ENCODE measurements at places on chromosomes 12 and 14.

DNA sequence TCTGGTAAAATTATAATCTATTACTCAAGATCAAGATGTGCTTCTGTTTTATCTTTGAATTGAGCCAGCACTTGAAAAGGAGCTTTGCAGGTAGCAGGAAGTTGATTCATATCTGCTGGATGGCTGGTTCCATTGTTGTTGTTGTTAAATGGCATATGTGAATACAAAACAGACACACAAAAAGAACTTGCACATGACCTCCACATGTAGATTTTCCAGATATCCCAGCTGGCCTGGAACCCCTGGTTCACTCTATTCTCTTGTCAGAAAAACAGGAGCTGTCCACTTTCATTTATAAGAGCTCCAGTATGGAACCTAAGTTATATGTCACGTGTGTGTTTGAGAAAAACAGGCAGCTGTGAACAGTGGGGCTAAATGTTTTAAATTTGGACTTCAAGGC lies 273.9 kb downstream of the TMEM132D start:
- DNase-seq: no peak

- DNase-seq: no peak
These were observed 131.1 kb upstream of the SLC38A2 start for GRCh38 chr12:46503637-46504175.

GRCh38 chr14:42192738-42193653 lies 586.3 kb downstream of the LRFN5 start:
- no peak for DNase-seq

GRCh38 chr12:18955594-18955993 lies 173.9 kb upstream of the PLEKHA5 start:
- no peak for DNase-seq

DNA sequence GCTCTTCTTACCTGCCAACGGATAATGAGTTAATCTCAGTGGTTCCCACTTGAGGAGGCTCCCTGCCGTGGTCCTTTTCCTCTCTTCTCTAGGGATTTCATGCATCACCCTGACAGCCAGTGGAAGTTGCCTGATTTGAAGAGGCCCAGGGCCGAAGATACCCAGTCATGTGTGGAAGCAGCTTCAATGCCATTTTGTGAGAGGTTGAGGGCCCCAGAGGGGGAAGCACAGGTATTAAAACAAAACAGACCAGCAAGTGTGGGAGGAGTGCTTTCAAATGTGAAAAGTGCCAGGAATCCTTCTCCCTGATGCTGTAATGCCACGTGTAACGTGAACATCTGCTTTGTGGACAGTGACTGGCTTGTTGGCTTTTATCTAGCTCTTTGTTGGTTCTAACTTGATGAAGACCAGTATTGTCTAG lies 1.5 kb downstream of the TCP11L2 start:
- DNase-seq: no peak

- no peak for DNase-seq
These were observed 68.8 kb downstream of the DRAM1 start for GRCh38 chr12:101946233-101946611.

- peak; percentile 5 for DNase-seq
These were observed 104.0 kb upstream of the BCAT1 start for GRCh38 chr12:25052914-25053211.

DNA sequence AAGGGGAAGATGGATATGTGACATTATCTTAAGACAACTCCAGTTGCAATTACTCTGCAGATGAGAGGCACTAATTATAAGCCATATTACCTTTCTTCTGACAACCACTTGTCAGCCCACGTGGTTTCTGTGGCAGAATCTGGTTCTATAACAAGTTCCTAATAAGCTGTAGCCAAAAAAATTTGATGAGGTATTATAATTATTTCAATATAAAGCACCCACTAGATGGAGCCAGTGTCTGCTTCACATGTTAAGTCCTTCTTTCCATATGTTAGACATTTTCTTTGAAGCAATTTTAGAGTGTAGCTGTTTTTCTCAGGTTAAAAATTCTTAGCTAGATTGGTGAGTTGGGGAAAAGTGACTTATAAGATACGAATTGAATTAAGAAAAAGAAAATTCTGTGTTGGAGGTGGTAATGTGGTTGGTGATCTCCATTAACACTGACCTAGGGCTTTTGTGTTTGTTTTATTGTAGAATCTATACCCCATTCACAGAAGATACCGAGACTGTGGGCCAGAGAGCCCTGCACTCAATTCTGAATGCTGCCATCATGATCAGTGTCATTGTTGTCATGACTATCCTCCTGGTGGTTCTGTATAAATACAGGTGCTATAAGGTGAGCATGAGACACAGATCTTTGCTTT lies 36.9 kb downstream of the PSEN1 start:
- DNase-seq: no peak

GRCh38 chr14:94575730-94576585 lies 5.3 kb upstream of the SERPINA5 start:
- no peak for DNase-seq

- DNase-seq: no peak
These were observed 218.0 kb downstream of the ZFP36L1 start for GRCh38 chr14:68574906-68575305.

DNA sequence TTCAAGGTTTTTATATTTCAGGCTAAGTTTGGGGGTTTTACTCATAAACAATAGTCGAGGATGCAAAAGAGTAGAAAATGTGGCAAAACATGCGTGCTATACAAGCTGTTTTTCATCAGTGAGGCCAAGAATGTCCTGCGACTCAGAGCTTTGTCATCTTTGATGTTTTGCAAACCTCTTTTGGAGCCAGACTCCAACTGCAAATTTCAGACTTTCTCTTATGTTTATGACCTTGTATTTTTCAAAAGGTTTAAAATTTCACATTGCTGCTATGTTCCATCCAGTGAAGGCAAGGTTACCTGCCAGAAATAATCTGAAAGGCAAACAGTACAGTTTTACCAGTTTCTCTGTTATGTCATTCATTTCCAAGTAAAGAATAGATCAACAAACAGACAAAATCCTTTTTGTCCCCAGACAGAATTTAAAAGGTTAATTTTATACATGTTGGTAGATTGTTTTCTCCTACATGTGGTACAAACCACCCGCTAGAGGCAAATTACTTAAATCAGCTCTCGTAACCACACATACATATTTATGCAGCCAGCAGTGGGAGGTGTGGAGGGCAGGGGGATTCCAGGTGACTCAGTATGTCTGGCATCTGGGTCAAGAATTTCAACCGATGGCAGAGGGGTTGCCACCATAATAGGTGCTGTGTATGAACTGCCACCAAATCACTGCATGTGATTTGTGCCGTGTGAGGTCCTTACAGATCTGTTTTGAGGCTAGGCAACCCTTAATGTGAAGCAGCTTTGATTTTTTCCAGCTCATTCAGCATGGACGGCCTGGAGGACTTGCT lies 119.8 kb upstream of the CPM start:
- DNase-seq: no peak

DNA sequence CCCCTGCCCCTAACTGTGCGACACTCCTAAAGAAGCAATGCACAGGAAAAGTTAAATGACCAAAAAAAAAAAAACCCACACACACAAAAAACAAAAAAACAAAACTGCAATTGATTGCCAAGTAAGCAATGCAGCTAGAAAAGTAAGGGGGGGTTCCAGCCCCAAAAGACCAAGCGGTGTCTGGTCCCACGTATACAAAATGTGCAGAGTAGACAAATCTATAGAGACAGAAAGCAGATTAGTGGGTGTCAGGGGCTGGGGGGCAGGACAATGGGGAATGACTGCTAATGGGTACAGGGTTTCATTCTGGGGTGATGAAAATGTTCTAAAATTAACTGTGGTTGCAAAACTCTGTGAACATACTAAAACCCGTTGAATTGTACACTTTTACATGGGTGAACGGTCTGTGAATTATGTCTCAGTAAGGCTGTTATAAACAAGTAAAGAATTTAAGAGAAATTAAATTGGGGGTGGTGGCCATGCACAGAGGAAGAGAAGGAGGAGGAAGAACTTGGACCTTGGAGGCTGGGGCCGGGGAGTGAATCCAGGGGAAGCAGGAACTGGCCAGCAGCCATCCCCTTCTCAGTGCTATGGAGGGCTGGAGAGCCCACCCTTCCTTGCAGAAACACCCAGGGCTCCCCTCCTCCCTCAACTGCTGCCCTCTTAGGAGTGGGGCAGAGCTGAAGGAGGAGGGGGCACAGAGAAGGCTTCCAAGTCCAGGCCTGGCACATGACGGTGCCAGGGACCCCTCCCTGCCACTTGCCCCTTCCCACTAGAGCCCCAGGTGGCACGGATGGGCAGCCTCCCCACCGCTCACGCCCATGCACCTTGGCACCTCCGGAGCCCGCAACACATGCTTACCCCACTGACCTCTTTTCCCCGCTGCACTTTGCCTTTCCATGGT lies 45.4 kb downstream of the KDM2B start:
- no peak for DNase-seq

- no peak for DNase-seq
These were observed 215.3 kb downstream of the SEC23A start for GRCh38 chr14:38887696-38888095.

GRCh38 chr12:129337413-129337812 lies 484.1 kb downstream of the GLT1D1 start:
- no peak for DNase-seq

DNA sequence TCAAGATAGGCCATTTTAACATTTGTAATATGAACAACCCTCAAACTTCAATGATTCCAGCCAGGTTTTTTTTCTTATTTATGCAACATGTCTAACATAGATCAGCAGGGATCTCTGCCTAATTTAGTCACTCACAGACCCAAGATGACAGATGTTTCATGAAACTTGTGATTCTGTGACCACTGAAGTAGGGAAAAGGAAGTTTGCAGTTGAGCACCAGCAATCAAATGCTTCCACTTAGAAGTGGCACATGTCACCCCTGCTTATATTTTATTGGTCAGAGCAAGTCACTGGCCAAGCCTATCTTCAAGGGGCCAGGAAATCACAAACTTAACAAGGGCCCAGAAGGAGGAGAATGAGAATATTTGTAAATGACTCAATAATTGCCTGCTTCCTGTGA lies 150.6 kb downstream of the BCAT1 start:
- DNase-seq: no peak

DNA sequence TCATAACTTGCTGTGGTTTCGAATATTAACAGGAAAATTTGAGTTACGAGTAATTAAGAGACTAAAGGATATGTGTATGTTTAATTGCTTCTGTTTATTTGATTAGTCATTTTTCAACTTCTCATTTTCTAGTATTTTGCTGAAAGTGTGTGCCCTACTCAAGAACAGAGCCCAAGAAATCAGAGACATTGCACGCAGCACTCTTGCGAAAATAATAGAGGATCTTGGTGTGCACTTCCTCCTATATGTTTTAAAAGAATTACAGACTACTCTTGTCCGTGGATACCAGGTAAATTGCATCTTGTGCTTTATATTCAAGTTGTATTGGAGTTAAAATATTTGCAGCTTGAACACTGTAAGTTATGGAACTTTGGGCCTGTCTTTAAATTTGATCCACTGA lies 50.8 kb downstream of the ARL1 start:
- no peak for DNase-seq

DNA sequence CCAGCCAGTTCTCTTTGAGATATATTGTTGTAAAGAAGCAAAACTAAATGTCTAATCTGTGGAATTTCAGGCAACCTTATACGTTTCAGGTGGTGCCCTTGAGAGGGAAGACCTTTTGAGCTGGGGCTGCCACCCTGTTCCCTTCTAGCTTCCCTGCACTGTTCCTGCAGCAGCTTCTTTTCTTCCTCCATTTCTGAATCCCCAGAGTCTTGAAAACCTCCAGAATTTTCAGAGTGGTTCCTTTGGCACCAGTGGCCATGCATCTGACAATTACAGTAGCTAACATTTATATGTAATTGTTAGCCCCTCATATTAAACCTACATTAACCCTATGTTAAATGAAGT lies 271.3 kb downstream of the ZFP36L1 start:
- DNase-seq: no peak

- DNase-seq: no peak
These were observed 12.6 kb upstream of the SERPINA10 start for GRCh38 chr14:94305620-94306019.

GRCh38 chr12:94872971-94873733 lies 130.3 kb downstream of the NDUFA12 start:
- no peak for DNase-seq

DNA sequence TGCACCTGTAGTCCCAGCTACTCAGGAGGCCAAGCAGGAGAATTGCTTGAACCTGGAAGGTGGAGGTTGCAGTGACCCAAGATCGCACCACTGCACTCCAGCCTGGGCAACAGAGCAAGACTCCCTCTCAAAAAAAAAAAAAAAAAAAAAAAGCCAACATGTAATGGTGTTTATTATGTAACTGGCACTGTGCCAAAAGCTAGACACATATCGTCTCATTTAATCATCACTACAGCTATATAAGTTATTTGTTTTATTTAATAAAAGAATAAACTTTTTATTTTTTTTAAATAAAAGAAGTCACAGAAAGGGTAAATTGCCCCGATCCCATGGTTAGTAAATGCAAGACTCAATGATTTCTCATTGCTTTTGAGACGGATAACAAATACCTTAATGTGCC lies 76.9 kb downstream of the PTCSC3 start:
- DNase-seq: no peak

DNA sequence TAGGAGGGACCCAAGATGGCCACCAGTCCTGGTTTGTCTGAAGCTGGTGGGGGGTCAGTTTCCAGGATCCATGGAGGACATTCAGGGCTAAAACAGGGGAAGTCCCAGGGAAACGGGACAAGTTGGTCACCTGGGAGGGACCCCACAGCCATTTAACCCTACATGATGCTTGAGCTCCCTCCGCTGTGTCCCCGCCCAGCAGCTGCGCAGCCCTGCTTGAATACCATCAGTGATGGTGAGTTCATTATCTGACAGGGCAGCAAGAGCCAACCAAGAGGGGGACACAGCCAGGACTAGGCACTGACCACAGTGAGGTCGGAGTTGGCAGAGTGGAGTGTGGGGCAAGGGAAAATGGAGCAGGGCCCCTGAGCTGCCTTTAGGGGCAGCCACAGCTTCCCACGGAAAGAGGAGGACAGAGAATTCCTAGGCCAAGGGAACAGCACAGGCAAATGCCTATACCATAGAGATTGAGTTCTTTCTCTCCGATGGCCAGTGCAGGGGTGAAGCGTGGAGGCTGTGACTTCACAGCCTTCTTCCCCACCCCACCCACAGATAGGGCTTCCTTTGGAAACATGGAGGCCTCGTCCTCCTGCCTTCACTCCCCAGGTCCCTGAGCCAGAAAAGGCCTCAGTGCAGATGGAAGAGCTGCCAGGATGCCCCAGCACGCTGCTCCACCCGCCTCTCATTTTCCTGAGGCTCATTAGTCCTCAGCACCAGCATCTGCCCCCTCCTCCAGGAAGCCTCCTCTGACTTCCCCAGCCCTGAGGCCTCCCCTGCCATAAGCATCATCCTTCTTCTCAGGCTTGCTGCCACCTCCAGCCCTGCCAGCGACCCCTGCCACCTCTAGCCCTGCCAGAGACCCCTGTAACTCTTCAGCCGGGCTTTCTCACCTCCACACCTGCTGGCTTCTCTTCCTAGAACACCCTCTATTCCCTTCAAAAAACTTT lies 51.4 kb downstream of the CYP46A1 start:
- no peak for DNase-seq

DNA sequence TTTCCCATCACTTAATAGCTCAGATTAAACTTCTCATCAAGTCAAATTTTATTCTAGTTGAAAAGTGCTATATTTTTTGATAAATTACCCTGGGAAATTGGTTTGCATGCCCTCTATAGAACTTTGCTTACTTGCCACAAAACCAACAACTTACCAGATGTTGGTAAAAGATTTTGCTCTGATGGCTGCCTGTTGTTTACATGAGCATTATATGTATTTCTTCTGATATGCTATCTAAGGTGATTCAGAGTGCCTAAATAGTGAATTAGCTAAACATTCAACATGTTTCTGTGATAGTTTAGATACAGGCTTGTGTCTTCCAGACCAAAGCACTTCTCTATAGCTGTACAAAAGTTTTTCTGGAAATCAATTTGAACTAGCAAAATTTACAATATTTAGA lies 51.0 kb downstream of the PPM1A start:
- DNase-seq: no peak

Data from CD4-positive, alpha-beta T cell treated with Interleukin-6 for 4 hours (primary cell).